NCI-H1105 treated with DMSO at 0.1 percent for 48 hours (cell line): ENCODE measurements at places on chromosomes 1 and 21.

DNA sequence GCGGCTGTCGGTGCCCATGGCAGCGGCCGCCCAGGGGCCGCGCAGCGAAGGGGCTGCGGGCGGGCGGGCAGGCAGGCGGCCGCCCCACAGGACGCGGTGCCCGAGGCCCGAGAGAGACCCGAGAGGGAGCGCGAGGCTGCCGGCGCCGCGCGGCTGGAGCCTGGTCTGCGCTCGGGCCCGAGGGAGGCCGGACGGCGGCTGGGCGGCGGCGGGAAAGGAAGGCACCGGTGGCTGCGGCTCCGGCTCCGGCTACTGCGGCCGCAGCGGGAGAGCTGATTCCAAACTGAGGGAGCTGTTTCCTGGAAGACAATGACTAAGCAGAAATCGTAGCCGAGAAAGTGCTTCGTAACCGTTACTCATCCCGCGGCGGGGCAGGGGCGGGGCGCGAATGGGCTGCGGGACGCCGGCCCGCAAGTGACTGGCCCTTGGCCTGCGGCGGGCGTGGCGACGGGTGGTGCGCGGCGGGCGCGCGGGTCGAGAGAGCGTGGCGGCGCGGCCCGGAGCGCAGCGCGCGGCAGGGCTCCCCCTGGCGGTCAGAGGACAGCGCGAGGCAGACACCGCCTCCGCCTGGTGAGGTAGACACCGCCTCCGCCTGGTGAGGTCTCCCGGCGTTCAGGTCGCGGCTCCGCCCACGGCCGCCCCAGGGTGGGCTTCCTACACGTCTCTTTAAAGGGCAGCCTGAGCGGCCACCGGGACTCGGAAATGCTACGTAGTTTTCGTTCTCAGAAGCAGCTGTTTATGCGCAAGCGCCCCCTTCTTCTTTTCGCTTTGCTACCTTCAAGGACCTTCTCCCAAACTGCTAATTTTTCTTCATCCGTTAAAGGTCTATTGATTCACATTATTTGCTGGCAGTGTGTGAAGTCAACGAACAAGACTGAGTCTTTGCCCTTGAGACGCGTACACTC lies at the start of gene GCLM:
TSS of gene GCLM (minus strand) at position 285 of the 905 bp plus-strand sequence. CDS start at position 18, 267 bp downstream.
- peak; percentile 88 for DNase-seq

GRCh38 chr1:29183287-29183686 lies 1.6 kb upstream of the SRSF4 start:
- DNase-seq, result no peak

- DNase-seq, result no peak
These were observed 7.2 kb downstream of the CEP170 start for GRCh38 chr1:243247901-243248300.

GRCh38 chr21:10641107-10641506 lies 119.7 kb downstream of the TPTE start:
- no peak for DNase-seq

DNA sequence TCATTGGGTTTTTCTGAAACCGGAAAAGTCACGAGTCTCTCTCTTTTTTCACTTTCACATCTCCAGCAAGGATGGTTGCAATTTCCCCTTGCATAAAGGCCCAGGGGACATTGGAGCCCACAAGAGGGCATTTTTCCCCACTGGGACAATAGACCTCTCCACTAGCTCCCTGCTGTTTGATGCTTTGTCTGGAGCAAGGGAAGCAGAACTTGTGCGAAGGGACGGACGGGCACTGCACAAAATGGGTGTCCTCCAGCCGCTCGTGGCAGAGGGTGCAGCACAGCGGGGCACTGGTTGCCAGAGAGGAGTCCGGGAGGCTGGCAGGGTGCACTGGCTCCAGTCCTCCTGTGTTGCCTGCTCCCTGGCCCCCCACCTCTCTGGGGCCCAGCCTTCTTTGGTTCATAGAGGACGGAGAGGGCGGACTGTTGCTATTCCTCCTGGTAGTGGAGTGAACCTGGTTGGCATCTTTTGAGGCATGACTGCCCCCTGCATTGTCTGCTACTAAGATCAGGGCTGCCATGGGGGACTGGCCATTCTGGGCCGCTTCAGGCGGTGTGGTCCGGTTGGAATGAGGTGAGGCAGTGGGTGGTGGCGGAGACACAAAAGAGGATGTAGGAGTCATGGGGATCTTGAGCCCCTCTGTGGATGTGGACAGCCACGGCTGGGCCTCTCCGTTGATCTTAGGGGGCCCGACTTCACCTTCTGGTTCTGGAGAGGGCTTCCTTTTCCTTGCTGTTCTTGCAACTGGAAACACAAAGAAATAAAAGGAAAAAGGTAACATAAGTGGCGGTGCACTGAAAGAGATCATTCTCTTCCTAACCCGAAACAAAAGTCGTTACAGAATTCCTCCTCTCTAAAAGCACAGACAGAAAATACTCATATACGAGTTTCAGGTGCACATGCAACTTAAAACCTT lies 2.6 kb downstream of the IRF2BP2 start:
- DNase-seq, result peak; percentile 14

GRCh38 chr1:204149635-204150565 lies 1.9 kb downstream of the ETNK2 start:
- DNase-seq, result no peak

- no peak for DNase-seq
These were observed 2.4 kb downstream of the MYBPHL start for GRCh38 chr1:109304226-109304920.

GRCh38 chr1:223708001-223708359 lies 4.4 kb upstream of the CAPN2 start:
- DNase-seq, result no peak

DNA sequence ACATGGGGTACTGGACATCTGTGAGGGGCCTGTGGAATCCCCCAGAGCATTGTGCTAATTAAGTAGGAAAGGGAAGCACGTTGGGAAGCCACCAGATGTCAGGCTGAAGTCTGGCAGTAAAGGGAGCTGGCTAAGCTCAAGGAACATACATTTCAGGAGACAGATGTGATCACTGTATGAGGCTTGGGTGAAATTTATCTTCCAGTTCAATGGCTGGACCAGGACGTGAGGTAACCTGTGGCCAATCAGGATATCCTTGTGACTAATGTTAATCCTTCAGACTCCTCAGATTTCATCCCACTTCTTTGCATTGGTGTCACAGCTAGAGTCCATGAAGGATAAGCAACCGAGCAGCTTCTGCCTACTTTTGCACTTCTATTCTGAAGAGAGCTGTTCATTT lies 110.2 kb upstream of the APP start:
- DNase-seq, result no peak

DNA sequence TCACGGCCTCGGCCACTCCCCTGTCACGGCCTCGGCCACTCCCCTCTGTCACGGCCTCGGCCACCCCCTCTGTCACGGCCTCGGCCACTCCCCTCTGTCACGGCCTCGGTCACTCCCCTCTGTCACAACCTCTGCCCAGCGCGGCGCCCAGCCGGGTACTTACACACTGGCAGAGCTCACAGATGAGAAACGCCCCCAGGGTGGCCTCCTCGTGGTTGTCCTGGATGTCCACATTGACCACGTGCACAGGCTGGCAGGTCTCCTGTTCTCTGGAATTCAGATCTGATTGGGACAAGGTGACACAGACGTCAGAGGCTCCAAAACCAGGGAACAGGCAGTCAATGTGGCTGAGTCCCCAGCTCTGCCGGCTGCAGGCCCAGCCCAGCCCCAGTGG lies 3.3 kb upstream of the TMEM240 start:
- no peak for DNase-seq

DNA sequence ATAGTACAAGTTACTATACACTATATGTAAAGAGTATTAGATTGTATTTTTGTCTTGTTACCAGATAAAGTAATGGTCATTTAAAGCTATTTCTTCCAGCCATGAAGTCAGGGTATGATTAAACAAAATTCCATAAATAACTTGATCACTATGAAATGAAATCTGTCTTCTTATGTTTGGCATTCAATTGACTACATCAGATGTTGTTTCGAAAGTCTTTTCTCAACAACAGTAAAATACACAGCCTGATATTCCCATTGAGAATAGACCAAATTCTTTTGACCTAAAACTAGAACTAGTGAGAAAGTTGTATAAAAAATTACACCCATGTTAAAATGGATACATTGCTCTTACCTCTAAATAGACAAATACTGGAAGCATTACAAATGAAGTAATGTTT lies 134.6 kb upstream of the ADAMTS5 start:
- no peak for DNase-seq
